ENCODE measurements at places on chromosomes 11 and 22.
A peak's percentile ranks its signal among the peaks of the same experiment; 100 is the strongest.

DNA sequence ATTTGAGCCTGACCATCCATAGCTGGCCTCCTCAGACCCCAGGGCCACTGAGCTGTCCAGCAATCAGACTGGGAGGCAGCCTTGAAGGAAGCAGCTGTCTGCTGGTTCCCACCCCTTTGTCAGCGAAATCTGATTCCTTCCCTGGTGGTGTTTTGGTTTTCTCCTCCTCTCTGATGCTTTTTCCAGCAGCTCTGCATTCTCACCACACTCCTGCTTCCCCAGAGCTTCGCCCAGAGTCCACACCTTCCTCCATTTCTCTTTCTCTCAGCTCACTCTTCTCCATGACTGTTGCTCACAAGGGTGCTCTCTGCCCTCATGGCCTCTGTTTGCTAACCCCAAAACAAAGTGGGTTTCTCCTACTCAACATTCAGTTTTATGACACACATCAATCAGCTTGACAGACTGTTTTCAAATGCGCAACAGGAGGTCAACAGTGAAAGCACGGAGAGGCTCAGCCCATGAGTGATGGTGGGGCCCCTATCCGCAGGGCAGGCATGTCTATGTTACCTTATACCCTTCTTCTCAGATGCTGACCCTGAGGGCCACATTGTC, 130.6 kb upstream of the MTNR1B start:
- DNase-seq: no peak

DNA sequence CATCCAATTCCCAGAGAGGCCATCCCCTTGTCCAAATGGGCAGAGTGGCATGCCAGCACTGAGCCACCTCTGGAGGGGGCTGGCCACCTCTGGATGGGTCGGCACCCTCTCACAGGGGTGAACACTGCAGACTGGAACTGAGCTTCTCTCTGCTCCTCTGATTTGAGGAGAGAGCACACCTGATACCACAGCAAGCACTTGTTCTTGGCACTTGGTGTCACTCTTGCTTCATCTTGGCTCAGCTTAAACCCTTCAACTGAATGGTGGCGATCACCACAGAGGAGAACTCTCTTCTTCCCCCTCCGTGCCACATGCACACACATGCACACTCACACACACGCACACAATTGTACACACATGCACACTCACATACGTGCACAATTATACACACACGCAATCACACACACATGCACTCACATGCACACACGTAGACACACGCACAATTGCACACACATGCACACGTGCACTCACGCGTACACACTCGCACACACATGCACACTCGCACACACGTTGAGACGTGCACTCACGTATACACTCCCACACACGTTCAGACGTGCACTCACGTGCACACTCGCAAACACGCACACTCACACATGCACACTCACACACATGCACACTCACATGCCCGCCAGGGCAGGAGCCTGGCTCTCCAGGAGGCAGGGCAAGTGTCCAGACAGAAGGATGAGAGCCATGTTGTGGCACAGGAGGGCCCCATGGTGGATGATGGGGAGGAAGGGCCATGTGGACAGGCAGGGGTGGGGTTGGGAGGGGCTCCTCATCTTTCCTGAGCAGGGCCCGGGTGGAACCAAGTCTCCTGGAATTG, 23.4 kb downstream of the OVOL1 start:
- DNase-seq: no peak

DNA sequence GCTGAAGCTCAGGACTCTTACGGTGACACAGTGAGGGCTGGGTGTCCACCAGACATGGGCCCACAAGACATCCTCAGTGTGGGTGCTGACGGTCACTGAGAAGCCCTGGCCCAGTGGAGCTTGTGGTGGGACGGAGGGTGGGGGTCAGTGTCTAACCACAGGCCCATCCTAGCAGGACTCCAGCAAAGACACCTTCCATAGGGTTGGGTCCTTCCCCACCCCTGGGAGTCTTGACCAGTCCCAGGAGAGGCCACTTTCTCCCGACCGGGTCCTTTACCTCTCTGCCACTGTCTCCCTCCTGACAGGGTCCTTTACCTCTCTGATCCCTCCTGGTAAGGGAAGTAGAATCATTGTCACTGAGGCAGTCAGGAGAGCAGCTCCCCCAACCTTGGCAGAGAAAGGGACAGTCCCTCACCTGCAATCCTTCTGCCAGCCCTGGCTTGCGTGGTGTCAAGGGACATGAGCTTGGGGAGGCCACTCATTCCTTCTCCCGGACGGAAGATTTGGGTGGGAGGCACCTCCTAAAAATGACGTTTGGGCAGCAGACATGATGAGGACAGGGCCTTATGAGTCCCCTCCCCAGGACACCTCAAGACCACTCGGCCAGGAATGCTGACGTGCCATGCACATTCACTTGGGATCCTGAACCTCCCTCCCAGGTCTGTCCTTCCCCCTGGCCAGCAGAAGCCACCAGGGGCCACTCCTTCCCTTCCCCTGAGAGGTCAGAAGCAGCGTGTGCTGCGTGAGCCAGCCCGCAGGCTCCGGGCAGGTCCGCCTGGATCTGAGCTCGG, 91.5 kb upstream of the FGF3 start:
- DNase-seq: no peak

GRCh38 chr11:131889760-131890581, 519.6 kb downstream of the NTM start:
- DNase-seq: no peak

DNA sequence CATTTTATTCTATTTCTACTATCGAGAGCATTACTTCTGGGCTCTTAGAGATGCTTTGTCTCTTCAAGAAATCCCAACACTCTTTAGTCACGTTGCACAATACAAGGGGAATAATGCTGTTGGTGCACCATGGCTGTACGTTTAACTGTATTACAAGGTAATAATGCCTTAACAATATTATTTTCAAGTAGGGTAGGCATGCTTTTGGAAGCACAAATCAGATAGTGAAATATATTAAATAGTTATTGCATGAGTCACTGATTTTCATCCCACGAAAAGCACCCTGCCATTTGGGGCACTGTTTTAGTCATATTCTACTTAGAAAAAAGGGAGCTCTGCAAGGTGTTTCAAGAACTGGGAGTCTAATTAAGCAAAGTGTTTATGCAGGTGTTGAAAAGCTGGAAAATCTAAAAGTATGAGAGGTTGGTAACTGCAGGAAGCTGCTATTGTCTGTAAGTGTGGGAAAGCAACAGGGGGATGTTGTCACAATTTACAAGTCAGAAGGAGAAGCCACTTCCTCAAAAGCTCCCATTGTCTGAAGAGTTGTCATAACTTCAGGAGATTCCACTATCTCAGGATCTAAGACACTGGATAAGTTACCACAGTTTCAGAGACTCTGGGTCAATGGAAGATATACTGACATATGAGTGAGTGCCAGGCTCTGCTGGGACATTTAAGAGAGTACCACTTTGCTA, 218.2 kb downstream of the JRKL start:
- no peak for DNase-seq

- DNase-seq: no peak
Observed at GRCh38 chr22:46584081-46584921, 35.9 kb upstream of the GRAMD4 start.

- no peak for DNase-seq
Observed at GRCh38 chr11:127103586-127104388, 103.2 kb upstream of the KIRREL3 start.

- no peak for DNase-seq
Observed at GRCh38 chr11:11958403-11959231, 49.8 kb downstream of the DKK3 start.

DNA sequence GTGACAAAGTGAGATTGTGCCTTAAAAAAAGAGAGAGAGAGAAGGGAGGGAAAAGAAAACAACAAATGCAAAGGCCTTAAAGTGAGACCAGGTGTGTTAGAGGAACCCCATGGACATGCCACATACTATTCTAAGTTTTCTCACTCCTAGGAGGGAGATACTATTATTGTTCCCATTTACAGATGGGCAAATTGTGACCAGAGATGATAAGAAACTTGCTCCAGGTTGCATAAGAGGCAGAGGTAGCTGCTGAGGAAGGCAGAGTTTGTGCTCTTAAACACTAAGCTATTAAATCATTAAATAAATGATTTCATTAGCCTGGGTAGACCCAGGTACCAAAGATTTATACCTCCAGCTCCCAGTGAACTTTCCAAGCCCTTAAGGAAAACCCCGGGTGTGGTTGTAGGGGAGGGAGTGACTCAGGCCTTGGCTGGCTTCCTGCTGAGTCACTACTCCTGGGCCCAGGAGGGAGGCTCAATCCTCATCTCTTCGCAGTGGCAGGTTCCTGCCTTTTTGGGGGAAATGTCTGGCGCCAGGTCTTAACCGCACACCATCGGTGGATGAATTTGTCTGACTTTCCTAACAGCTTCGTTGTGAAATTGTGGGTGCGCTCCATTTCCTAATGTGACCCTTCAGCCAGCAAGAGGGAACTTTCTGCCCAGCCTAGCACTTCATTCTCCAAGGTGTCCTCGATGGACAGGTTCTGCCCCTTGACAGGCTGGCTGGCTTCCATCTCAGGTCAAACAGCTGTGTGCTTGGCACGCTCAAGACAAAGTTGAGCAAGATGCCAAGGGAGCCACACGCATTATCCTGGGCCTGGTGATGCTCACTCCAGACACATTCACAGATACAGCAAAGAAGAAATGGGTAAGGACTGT, 33.4 kb upstream of the PTPRJ start:
- peak; percentile 98 for DNase-seq

- DNase-seq: no peak
Observed at GRCh38 chr22:26168330-26168851, 871 bp upstream of the SEZ6L start.

DNA sequence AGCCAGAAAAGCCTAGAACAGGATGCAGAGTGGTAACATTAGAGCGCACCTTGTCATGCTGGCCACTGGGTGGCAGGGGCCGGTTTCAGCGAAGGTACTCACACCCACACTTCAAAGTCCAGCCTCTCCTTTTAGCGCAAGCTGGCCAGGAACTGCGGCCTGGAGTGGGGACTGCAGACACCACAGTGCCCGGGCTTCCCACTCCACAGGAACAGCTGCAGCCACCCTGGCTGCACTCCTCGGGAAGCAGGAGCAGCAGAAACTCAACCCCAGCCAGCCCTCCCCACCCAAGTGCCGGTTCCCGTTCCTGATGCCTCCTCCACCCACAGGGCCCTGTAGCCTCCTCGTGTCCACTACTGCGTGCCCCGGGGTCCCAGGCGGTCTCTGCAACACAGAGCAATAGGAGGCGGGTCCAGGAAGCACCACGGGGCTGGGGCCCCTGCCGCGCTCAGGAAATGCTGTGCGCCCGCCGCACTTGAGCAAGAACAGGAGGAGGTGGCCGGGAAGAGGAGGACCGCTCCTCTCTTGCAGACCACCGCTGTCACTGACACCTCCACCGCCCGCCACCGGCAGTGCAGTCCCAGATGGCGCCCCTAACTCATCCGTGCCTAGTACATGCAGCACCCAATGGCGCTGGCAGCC, 2.2 kb downstream of the RFPL2 start:
- peak; percentile 51 for DNase-seq

GRCh38 chr11:134524201-134524600, 112.2 kb upstream of the B3GAT1 start:
- no peak for DNase-seq

DNA sequence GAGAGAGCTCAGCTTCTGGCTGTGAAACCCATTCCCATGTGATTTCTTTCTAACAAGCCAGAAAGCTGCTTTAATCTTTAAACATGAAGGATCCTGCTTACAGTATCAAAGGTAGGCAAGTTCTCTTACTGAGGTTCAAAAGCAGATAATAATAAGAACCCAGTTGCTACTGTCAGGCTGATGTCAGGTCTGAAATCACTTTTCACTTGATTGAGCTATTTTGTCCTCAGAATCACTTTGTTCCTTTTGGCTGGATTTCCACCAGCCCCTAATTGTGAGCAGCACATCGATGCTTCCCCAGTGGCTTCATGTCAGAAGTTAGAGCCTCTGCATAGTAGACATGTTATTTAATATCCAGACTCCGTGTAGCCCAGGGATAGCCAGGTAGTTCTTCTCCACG, 55.8 kb upstream of the CEP295 start:
- DNase-seq: no peak

GRCh38 chr11:41392596-41392995, 66.9 kb downstream of the LRRC4C start:
- no peak for DNase-seq

- no peak for DNase-seq
Observed at GRCh38 chr11:86196913-86197312, 47.6 kb upstream of the EED start.

DNA sequence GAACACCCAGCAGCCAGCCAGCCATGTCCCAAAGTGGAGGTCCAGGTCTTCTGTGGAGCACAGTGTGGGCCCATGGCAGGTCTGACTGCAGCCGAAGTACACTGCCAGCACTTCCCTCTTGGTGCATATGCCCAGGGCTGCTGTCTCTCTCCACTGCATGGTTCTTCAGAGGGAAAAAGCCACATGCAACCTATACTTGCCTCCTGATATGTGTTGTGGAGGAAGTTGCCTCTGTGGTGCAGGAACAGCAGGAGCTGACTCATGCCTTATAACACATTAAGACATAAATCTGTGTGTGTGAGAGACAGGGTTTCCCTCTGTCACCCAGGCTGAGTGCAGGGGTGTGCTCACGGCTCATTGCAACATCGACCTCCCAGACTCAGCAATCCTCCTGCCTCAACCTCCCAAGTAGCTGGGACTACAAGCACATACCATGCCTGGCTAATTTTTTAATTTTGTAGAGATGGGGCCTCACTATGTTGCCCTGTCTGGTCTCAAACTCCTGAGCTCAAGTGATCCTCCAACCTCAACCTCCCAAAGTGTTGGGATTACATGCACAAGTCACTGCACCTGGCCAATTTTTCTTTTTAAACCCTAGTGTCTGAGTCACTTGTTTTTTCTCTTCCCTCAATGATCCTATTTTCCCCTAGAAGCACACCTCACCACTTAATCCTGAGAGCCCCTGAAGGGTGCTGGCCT, 98.8 kb downstream of the MPPED2 start:
- DNase-seq: no peak

GRCh38 chr11:28257761-28258160, 149.6 kb downstream of the METTL15 start:
- no peak for DNase-seq

GRCh38 chr11:102396708-102397563, 49.9 kb downstream of the BIRC2 start:
- no peak for DNase-seq

GRCh38 chr11:113023228-113023627, 62.0 kb downstream of the NCAM1 start:
- peak; percentile 61 for DNase-seq

Measured in mammary epithelial cell (primary cell).